ENCODE measurements at places on chromosomes 2 and 18.

DNA sequence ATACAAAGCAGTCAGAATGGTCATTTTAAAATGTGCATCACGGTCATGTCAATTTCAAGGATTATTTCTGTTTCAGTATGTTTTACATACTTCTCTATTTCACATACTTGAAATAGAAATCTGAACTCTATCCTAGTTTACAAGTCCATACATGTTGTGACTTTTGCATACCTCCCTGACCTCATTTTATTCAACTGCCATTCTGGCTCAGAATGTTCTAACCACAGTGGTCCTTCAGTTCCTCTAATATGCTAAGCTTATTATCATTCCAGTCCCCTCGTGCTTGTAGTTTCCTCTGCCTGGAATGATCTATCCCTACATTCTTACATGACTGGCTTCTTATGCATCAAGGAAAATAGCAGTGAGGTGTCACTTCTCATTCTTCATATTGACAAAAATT is 295.6 kb downstream of the KIAA1328 start:
- peak; percentile 1 for DNase-seq

DNA sequence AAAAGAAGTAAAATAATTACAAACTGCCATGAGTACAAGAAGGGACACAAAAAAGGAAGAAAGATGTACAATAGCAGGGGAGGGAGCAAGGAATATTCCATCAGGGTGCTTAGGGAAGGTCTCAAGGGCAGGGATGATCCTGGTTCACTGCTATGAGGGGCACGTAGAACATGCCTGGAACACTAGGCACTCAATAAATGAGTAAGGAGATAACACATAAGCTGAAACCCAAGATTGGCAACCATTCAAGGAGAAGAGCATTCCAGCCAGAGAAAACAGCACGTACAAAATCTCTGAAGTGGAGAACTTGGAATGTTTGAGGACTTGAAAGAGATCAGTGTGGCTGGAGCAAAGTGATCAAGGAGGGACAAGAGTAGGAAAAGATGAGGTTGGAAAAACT is 103.2 kb downstream of the FAM161A start:
- no peak for DNase-seq

DNA sequence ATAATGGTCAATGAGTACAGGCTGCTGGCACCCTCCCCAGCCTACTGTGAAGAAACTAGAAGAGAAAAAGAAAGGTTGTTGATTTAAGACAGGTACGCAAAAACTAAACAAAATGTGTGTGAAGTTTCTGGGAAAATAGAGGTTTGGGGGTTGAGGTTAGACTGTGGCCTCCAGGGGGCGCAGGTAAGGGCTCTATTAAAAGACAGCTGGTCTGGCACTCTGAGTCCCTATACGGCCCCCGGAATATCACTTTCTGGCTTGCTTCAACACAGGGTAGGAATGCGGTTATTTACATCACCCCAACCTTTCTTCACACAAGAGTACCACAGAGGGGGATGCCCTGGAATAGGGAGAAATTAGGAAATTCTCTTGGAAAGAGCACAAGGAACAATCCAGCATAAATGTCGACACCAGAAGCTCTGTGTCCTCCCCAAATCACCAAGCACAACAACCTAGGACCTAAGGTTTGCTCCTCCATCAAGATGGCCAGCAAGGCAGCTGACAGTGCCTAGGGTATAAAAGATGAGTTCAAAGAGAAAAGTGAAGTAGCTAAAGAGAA is 480.8 kb upstream of the KLHL29 start:
- no peak for DNase-seq

DNA sequence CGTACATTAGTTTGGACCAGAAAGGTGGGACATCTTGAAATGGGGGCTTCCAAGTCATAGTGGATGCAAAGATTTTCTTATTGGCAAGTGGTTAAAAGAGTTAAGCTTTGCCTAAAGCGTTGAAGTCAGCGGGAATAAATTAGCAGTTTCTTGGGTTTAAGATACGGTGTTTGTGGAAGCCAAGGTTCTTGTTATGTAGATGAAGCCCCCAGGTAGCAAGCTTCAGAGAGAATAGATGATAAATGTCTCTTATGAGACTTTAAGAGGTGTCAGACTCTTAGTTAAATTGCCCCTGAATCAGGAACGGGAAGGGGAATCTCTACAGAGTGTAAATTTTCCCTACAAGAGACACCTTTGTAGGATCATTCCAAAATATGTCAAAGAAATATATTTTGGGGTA is 10.9 kb upstream of the GLS start:
- DNase-seq: no peak

- no peak for DNase-seq
These were observed 221.1 kb downstream of the GALR1 start for GRCh38 chr18:77470569-77471413.

- DNase-seq: peak; percentile 51
These were observed 813 bp upstream of the MEIS1 start for GRCh38 chr2:66433945-66434678.

GRCh38 chr2:208256192-208256782 is 1.4 kb upstream of the IDH1 start:
- DNase-seq: no peak
